ENCODE measurements at places on chromosomes 11 and 22.
A peak's percentile ranks its signal among the peaks of the same experiment; 100 is the strongest.

- no peak for DNase-seq
Observed at GRCh38 chr11:66032957-66033735, 6.9 kb upstream of the CATSPER1 start.

DNA sequence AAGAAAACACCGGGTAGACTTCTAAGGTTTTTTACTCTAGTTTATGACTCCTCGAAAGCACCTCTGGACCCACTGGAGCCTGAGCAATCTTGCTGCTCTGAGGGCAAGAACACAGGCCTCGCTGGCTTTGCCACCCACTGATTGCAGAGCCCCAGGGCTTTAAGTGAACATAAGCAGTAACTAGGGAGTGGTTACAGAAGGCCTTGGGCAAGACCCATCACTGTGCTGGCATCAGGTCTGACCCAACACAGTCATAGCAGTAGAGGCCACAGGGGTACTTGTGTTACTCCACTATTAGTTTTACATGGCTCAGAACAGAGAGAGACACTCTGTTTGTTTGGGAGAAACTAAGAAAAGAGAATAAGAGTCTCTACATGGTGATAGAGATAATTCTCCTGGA lies 684.5 kb downstream of the FAM181B start:
- no peak for DNase-seq

DNA sequence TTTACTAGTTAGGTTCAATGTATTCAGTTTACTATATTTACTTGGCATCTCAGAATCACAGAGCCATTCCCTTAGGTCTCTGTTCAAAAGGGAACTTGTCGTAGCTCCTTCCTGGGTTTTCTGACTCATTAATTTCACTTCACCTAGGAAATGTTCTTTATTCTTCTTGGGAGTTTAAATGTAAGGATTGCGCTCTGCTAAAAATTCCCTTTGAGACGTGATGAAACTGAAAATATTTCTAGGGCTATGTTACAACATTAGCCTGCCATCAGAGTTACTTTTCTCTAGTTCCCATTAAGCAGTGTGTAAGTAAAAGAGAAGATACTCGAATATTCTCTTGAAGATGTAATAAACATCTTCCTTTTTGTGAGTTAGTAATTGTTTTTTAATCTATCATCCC lies 209.5 kb downstream of the CASP12 start:
- no peak for DNase-seq

DNA sequence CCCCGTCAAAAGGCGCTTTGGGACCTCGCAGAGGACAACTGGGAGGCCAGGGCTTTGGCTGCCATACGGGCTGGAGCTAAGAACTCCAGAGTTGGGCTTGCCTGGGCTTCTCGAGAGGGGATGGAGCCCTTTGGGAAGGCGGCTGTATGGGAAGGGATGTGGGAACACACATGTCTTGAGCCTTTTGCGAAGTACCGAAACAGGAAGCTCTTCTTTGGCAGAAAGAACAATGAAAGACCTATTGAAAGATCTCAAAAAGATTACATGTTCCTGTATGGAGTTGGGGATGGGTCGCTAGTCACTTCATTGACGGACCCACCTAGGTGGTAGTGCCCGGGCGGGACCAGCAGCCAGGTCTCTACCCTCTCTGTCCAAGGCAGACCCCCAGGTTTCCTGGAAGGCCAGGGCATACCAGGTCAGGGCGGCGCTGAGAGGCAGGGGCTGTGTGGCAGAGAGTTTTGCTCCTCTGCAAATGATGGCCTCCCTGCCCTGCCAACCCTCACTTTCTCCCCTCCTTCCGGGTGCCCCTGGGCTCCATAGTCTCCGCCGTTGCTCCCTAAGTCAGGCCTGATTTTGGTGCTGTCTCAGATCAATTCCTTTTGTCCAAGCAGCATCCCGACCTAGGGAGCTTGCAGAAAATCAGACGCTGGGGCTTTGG lies 1.0 kb downstream of the ST14 start:
- no peak for DNase-seq

GRCh38 chr22:48528221-48528915 lies 1299.3 kb downstream of the BRD1 start:
- no peak for DNase-seq

DNA sequence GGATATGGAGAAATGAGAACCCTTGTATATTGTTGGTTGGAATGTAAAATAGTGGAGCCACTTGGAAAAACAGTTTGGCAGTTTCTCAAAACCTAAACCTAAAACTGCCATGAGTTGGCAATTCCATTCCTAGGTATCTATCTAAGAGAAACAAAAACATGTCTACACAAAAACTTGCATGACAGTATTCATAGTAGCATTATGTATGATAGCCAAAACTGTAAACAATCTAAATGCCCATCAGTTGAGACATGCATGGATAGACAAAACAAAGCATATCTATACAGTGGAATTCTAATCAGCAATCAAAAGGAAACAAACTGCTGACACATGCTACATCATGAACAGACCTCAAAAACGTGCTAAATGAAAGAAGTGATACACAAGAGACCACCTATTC lies 34.9 kb downstream of the TRAF6 start:
- DNase-seq = no peak

DNA sequence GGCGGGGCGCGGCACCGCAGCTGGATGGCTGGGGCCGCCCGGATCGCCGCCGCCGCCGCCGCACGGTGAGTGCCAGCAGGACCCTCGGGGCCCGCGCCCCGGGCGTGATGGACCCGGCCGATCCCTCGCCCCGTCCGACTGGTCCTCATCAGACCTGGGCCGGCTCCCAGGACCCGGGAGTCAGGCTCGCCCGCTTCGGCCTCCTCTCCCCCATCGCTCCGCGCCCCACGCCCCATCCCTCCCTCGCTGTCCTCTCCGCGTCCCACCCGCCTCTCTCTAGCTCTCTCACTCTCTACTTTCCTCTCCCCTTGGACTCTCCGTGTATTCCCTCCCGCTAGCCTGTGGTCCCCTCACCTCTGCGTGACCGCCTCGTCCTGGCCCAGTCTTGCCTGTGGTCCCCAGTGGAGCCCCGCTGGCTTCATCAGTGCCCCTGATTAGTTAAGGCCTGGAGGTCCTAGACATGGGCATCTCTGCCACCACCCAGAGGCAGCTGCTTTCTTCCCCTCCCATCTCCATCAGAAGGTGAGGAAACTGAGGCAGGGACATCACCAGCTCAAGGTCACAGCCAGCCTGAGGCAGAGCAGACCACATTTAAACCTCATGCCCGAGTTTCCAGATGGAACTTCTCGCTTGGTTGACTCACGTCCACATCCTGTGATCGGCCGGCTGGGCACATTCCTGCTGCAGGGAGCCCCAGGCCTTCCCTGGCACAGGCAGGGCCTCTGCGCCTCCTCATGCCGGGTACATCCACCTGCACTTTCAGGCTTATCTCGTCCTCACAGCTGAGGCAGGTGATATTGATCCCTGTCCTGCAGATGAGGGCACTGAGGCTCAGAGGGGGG lies 429 bp downstream of the SLC39A13 start:
- DNase-seq = no peak

DNA sequence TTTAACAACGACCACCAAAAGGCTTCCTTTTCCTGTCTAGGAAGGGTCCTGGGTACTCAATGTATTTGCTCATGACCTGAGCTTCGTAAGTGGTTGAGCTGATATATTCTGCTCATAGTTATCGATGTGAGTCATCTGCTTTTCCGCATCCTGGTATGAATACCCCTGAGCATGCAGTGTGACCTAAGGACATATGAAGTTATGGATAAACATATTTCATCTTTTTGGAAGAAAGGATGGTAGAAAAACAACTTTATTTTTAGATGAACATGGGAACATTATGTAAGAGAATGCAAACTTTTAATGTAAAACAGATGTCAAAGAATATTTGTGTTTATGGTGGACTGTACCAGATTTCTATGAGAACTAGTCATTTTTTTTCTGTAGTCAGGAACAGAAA lies 28.4 kb downstream of the TRPC6 start:
- peak; percentile 33 for DNase-seq

DNA sequence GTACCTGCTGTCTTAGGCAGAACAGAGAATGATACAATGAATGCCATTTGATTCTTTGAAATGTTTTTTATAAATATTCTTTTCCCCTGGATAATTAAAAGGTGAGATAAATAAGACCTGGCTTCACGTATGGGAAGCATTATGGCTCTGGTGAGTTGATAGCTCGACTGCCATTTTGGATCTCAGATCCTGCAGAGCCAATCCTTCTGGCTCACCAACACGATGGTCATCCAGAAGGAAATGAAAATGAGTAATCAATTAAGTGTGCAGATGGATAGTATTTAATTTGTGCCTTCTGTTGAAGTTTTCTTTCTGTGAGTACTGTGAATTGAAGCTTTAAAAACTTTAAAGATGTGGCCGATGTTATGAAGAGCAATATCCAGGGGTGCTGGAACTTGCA lies 2.7 kb downstream of the TNRC6B start:
- DNase-seq = no peak

GRCh38 chr22:22942511-22943329 lies 55.1 kb downstream of the IGLL5 start:
- DNase-seq = no peak

- DNase-seq = no peak
Observed at GRCh38 chr11:120839846-120840402, 184.0 kb upstream of the TBCEL start.

DNA sequence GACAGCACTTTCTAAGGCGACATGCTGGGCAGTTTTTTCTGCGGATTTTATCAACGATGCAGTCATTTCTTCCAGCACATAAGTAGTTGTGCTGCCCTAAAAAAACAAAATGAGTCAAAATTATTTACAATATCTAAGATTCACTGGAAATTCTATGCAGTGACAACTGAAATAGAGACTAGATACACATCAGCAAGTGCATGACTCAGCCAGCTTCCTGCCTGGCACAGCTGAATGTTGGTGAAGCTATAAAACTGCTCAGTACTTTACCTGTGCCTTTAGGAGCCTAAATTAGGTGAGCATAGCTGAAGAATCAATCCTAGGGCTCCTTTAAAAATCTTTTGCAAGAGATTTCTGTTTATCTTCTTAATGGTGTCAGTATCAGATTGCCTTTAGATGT lies 37.8 kb downstream of the PGR start:
- DNase-seq = no peak

- no peak for DNase-seq
Observed at GRCh38 chr22:43004362-43005035, 10.4 kb downstream of the PACSIN2 start.

DNA sequence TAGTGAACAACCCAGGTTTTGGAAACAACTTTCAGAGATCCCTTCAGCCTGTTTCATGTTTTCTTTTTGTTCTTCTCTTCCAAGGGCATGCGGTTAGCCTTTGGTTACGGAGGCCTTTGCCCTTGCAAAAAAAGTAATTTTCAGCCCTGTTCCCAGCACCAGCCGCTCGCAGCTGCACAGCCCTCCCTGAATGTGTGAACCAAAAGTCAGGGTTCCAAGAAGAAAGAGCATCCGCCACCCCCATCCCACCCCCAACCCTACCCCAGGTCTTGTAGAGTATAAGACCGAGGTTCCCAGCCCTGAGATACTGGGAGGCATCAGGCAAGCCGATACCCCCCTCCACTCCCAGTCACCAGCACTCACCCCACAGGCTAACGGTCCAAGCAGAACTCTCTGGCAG lies 56.4 kb downstream of the IGLL1 start:
- no peak for DNase-seq

- no peak for DNase-seq
Observed at GRCh38 chr22:26673486-26673885, 16.1 kb downstream of the MIAT start.

GRCh38 chr11:78099666-78100065 lies 20.0 kb upstream of the NDUFC2 start:
- DNase-seq = no peak

DNA sequence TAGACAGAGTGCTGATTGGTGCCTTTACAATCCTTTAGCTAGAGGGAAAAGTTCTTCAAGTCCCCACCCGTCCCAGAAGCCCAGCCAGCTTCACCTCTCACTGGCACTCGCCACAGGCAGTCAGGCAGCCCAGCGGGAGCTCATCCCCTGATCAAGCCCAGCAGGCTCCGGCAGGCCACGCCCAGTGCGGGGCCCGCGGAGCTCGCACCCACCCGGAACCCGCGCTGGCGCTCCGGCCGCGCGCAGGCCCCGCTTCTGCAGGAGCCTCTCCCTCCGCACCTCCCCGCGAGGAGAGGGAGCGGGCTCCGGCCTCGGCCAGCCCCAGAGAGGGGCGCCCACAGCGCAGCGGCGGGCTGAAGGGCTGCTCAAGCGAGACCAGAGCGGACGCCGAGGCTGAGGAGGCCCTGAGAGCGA lies 202.4 kb upstream of the PDGFD start:
- DNase-seq = no peak

DNA sequence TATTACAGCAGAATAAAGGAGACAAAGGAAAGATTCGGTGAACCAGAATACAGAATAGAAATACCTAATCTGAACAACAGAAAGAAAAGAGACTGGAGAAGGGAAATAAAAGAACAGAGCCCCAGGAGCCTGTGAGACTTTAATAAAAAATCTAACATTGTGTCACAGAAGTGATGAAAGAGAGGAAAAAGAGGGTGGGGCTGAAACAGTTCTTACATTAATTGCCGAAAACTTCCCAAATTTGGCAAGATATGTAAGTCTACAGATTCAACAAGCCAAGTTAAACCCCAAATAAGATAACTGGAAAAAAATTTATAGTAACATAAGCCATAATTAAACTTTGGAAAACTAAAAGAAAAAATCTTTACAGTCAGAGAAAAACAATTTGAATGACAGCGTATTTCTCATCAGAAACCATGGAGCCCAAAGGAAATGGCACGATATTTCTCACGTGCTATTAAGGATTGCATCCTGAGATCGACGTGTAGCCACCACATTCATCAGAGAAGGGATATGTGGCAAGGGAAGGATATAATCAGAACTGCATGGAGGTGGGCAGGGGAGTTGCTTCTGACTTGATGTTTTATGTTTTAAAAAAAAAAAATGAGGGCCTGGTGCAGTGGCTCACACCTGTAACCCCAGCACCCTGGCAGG lies 73.9 kb downstream of the SGSM3 start:
- no peak for DNase-seq

- DNase-seq = peak; percentile 10
Observed at GRCh38 chr22:49632199-49633009, 195.3 kb downstream of the BRD1 start.

- DNase-seq = no peak
Observed at GRCh38 chr22:32355760-32356159, 1.9 kb upstream of the RFPL3 start.

DNA sequence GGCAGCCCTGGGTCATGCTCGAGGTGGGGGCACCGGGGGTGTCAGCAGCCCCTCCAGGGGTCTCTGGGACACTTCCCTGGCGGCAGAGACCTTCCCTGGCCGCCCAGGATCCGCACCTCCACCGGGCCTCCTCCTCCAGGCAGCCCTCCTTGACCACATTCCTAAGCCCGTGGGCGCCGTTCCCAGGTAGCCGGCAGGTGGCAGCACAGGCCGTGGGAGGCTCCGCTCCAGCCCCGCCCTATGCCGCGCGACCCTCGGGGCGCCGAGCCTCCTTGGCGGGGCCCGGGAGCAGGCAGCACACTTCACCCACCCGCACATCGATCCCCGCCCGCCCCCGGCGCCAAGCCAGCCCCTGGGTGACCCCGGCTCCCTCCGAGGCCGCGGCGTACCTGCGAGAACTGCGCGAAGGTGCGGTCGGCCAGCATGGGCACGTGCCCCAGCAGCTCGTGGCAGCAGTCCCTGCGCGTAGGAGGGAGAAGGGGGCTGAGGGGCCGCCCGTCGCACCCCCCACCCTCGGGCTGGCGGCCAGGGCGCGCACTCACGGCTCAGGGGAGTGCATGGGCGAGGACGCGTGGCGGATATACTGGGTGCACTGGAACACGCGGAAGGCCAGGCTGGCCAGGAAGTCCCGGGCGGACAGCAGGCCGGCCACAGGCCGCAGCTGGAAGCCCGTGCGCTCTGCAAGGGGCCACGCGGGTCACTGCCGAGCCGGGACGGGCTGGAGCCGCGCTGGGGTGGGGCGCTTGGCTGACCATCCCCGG lies 5.3 kb upstream of the INS start:
- no peak for DNase-seq

GRCh38 chr22:21982338-21982965 lies at the start of gene TOP3B:
TSS of gene TOP3B (minus strand) at chr22:21982787. CDS start at chr22:21975709, 7,078 bp downstream.
- DNase-seq = peak; percentile 33
